ENCODE measurements at places on chromosomes 13 and 19. TPM values are rescaled to one million over a fixed set of nuclear protein-coding genes. Genes with fewer than 3 reads are reported as not detected.

Gene MEDAG
- total RNA-seq, result not detected

Gene ZNF441
- total RNA-seq, result 4.7 TPM

Gene CILP2
- 0.08 TPM for total RNA-seq

Gene LHB
- total RNA-seq, result not detected

Gene ZNF808
- 17.0 TPM for total RNA-seq

Gene HOOK2
- 11.4 TPM for total RNA-seq

- DNase-seq, result no peak
- no peak overlapping the region for H3K27ac ChIP-seq
- no peak overlapping the region for H3K4me3 ChIP-seq
- no peaks in the 10 kb centered on the region for H3K4me1 ChIP-seq
- H3K27me3 ChIP-seq, result no peaks in the 10 kb centered on the region
Measured at GRCh38 chr19:12521996-12522395, 29.3 kb downstream of the ZNF564 start.

DNA sequence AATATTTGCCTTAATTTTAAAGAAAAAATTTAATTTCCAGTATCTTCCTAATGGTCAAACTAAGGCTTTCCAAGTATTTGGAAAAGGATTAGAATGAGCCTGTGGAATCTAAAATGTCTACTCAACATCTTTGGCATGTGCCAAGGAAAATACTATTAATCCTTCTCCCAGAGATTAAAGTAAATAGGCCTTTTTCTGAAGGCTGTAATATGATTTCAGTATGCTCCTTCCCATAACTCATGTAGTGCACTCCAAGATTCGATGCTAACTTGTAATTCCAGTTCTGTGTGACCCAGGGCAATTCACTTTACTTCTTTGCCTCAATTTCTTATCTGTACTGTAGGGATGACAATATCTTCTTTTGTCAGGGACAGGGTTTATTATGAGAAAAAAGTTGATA, 196.9 kb downstream of the ZIC5 start:
- H3K4me3 ChIP-seq, result no peak overlapping the region
- no peak overlapping the region for H3K27ac ChIP-seq
- H3K27me3 ChIP-seq, result peaks cover 1% of the 10 kb centered on the region

DNA sequence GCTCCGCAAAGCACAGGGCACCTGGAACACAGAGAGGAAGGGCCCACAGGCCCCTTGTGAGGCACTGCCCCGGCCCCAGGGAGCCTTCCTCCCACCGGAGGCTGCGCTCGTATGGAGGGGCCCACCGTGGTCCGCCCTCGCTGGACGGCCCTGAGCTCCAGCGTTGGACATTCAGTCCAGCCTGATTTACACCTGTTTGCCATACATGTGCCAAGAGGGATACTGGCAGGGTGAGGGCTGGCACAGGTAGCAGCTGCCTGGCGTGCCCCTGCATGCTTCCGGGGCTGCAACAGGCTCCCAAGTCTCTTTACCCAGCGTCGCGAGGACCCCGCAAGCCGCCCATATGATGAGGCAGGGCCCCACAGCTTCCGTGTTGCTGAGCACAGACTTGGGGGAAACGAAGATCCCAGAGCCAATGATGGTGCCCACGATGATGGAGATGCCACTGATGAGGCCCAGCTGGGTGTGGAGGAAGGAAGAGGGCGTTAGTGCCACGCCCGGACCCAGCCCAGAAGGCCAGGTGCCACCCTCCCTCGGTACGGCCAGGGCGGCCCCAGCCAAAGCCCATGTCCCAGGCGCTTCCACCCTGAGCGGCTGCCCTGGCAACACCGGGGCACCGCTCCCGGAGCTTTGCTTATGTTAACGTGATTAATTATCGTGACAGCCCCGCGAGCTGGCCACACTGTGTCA, 5.1 kb downstream of the SLC7A9 start:
- no peaks in the 10 kb centered on the region for H3K4me1 ChIP-seq
- peaks cover 15% of the 10 kb centered on the region for H3K27me3 ChIP-seq
- no peak overlapping the region for H3K4me3 ChIP-seq
- H3K27ac ChIP-seq, result no peak overlapping the region

- H3K4me1 ChIP-seq, result peaks cover 13% of the 10 kb centered on the region
- H3K36me3 ChIP-seq, result no peaks in the 10 kb centered on the region
- H3K27me3 ChIP-seq, result peaks cover 3% of the 10 kb centered on the region
- peak; percentile 38 for DNase-seq
- H3K27ac ChIP-seq, result 0 out of 2 replicates have a peak overlapping the region, but pooled peaks have one; percentile 20
Measured at GRCh38 chr19:17346109-17346671, 8.8 kb downstream of the GTPBP3 start.

- peaks cover 2% of the 10 kb centered on the region for H3K27me3 ChIP-seq
- H3K27ac ChIP-seq, result no peak overlapping the region
- peaks cover 53% of the 10 kb centered on the region for H3K36me3 ChIP-seq
- peaks cover under 1% of the 10 kb centered on the region for H3K4me1 ChIP-seq
- DNase-seq, result no peak
- no peak overlapping the region for H3K4me3 ChIP-seq
Measured at GRCh38 chr19:16652854-16653253, 7.1 kb downstream of the SMIM7 start.

GRCh38 chr19:41351339-41352245, 2.1 kb downstream of the TGFB1 start:
- peak overlapping the region; percentile 99 for H3K4me3 ChIP-seq
- peaks cover 5% of the 10 kb centered on the region for H3K36me3 ChIP-seq
- peaks cover 30% of the 10 kb centered on the region for H3K4me1 ChIP-seq

- no peaks in the 10 kb centered on the region for H3K27me3 ChIP-seq
- no peak for DNase-seq
- no peak overlapping the region for H3K4me3 ChIP-seq
- H3K36me3 ChIP-seq, result no peaks in the 10 kb centered on the region
Measured at GRCh38 chr19:18731562-18732008, 48.1 kb downstream of the CRTC1 start.

DNA sequence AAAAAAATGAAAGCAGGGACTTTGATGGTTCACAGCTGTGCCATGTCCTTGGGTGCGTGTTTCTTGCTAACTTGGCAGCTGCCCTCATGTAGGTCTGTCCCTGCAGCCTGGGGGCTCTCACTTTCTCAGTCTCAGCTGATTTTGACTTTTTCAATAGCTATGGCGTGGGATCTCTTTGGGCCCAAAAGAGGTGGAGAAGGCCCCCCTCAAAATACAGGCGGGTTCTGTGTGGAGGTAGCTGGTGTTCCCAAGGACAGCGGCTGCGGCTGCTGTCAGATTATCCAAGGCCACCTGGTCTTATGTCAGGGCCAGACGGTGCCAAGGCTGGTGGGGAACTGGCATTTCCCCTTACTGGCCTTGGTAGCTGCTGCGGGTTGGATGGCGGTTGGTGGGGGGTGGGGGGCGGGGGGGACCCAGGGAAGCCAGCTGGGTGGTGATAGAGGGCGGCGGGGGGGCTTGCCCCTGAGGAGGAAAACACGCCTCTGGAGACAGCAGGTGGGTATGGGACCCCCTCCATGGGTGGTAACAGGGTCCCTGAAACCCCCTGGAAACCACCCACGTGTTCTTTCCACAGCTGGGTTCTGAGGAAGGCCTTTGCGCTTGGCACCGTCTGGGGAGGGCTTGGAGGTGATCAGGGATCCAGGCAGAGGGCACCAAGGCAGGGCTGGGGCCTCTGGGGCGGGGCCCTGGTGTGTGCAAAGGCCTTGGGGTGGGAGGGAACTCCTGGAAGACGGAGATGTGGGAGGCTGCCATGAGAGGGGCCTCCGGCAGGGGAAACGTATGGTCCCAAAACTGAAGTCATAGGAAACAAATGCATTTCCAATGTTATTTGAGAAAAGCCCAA, 4.1 kb downstream of the TIMM13 start:
- no peaks in the 10 kb centered on the region for H3K36me3 ChIP-seq
- H3K4me3 ChIP-seq, result no peak overlapping the region
- DNase-seq, result no peak
- peaks cover 12% of the 10 kb centered on the region for H3K4me1 ChIP-seq
- no peak overlapping the region for H3K27ac ChIP-seq

GRCh38 chr19:42330241-42330711, 4.8 kb downstream of the MEGF8 start:
- H3K4me1 ChIP-seq, result peaks cover 30% of the 10 kb centered on the region
- no peak overlapping the region for H3K27ac ChIP-seq
- H3K4me3 ChIP-seq, result no peak overlapping the region
- no peaks in the 10 kb centered on the region for H3K27me3 ChIP-seq
- DNase-seq, result no peak
- no peaks in the 10 kb centered on the region for H3K36me3 ChIP-seq

- H3K4me1 ChIP-seq, result peaks cover 27% of the 10 kb centered on the region
- H3K27ac ChIP-seq, result peak overlapping the region; percentile 99
- peak; percentile 63 for DNase-seq
- peaks cover 3% of the 10 kb centered on the region for H3K27me3 ChIP-seq
Measured at GRCh38 chr19:5718579-5719273, 1.2 kb downstream of the LONP1 start.

DNA sequence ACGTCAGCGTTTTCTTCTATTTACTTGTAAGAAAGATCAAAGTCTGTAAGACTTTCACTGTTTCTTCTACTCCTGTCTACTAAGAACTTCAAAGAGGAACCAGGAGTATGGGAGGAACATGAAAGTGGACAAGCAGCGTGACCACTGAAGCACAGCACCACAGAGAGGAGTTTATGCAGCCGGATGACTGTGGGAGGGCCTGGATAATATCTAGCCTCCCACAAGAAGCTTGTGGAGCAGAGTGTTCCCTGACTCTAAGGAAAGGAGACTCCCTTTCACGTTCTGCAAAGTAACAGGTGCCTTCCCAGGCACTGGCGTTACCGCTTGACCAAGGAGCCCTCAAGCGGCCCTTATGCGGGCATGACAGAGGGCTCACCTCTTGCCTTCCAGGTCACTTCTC, 83.6 kb upstream of the PDCD5 start:
- peaks cover 7% of the 10 kb centered on the region for H3K27me3 ChIP-seq
- DNase-seq, result no peak
- H3K4me3 ChIP-seq, result no peak overlapping the region
- H3K27ac ChIP-seq, result no peak overlapping the region
- H3K36me3 ChIP-seq, result no peaks in the 10 kb centered on the region

DNA sequence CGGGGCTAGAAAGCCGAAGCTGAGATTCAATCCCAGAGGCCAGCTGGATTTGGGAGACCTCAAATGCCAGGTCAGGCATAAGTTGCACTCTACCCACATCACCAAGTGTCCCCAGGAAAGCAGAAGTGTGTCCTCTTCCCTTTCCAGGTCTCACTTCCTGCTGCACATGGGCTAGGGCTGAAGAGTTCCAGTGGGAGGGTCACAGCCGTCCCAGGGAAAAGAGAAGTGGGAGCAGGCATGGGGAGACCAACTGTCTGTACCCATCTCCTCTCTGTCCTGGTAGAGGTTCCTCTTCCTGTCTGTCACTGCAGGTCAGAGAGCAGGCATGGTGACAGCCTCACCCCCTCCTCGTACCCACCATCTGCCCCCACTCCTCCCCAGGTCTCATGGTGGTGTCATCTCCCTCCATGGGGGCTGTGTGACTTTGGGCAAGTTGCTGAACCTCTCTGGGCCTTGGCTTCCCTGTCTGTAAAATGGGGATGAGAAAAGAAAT, 14.8 kb downstream of the AXL start:
- DNase-seq, result no peak
- peaks cover 20% of the 10 kb centered on the region for H3K36me3 ChIP-seq
- H3K27me3 ChIP-seq, result peaks cover 13% of the 10 kb centered on the region

DNA sequence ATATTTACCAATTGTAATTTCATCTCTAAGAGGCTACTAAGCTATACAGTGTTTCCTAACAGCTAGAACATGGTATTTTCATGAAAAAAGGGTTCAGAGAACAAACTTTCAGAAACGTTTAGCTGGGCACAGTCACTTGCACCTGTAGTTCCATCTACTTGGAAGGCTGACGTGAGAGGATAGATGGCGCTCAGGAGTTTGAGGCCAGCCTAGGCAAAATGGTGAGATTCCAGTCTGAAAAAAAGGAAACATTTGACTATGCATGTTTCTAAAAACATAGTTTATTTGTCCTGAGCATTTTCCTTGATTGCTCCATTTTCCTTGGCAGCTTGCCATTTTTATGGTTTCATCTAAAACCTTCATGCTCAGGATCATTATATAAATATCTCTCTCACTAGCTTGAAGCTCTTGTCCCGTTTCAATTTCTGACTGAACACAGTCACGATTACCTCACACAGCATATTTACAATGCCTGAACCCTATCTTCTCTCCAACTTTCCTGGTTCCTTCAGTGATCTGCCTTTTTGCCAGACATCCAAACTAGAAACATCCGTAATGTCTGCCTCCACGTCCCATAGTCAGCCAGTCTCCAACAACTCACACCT, 200.8 kb downstream of the RGCC start:
- H3K4me3 ChIP-seq, result no peak overlapping the region
- H3K27me3 ChIP-seq, result no peaks in the 10 kb centered on the region
- no peak for DNase-seq
- no peak overlapping the region for H3K27ac ChIP-seq

GRCh38 chr13:63090524-63090923, 1674.9 kb upstream of the PCDH20 start:
- no peak overlapping the region for H3K4me3 ChIP-seq
- no peaks in the 10 kb centered on the region for H3K27me3 ChIP-seq
- H3K4me1 ChIP-seq, result no peaks in the 10 kb centered on the region
- DNase-seq, result no peak

GRCh38 chr13:110155072-110155471, 151.9 kb downstream of the COL4A1 start:
- H3K27ac ChIP-seq, result no peak overlapping the region
- H3K27me3 ChIP-seq, result no peaks in the 10 kb centered on the region
- H3K36me3 ChIP-seq, result peaks cover 54% of the 10 kb centered on the region
- no peak overlapping the region for H3K4me3 ChIP-seq
- no peak for DNase-seq
- H3K4me1 ChIP-seq, result peaks cover 26% of the 10 kb centered on the region

- H3K4me3 ChIP-seq, result peak overlapping the region; percentile 54
- DNase-seq, result peak; percentile 57
- H3K27me3 ChIP-seq, result peaks cover 2% of the 10 kb centered on the region
- H3K4me1 ChIP-seq, result peaks cover 23% of the 10 kb centered on the region
- no peak overlapping the region for H3K27ac ChIP-seq
Measured at GRCh38 chr19:6048793-6049405, 61.4 kb downstream of the RFX2 start.

GRCh38 chr13:49497272-49497671, 1.5 kb downstream of the PHF11 start:
- DNase-seq, result no peak
- peak overlapping the region; percentile 92 for H3K27ac ChIP-seq
- H3K4me3 ChIP-seq, result peak overlapping the region; percentile 4
- no peaks in the 10 kb centered on the region for H3K36me3 ChIP-seq

GRCh38 chr19:29672319-29672932, 7.2 kb downstream of the PLEKHF1 start:
- DNase-seq, result no peak
- peak overlapping the region; percentile 8 for H3K27ac ChIP-seq
- H3K4me1 ChIP-seq, result peaks cover 9% of the 10 kb centered on the region
- H3K27me3 ChIP-seq, result no peaks in the 10 kb centered on the region
- H3K36me3 ChIP-seq, result 0 out of 2 replicates have a peak, but pooled peaks cover 5% of the 10 kb centered on the region

GRCh38 chr13:75723901-75724300, 87.8 kb downstream of the LMO7 start:
- peaks cover 75% of the 10 kb centered on the region for H3K4me1 ChIP-seq
- H3K36me3 ChIP-seq, result peaks cover 76% of the 10 kb centered on the region
- peaks cover 33% of the 10 kb centered on the region for H3K27me3 ChIP-seq
- peak overlapping the region; percentile 43 for H3K4me3 ChIP-seq
